ENCODE measurements at places on chromosomes 16 and 17.

GRCh38 chr16:57617604-57618111, 10.8 kb upstream of the ADGRG1 start:
- no peak for DNase-seq
- H3K36me3 ChIP-seq = no peaks in the 10 kb centered on the region
- no peak overlapping the region for H3K27ac ChIP-seq
- H3K4me1 ChIP-seq = no peaks in the 10 kb centered on the region

DNA sequence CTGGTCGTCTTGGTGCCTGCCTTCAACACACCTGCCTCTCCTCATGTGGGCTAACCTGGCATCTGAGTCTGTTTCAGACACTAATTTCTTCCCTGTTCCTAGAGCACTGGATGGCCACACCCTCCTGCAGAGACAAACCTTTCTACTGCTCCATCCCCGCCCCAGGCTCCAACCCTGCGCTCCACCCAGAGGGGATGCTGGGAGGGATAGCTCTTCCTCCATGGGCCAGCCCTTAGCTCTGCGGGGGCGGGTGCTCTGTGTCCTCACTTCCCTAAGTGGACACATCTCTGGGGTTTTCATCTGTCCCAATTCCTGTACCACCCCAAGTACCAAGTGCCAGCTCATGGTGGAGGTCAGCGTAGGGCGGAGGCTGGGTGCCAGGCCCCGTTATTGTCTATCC, 11.0 kb upstream of the CRISPLD2 start:
- no peaks in the 10 kb centered on the region for H3K4me1 ChIP-seq
- H3K27me3 ChIP-seq = no peaks in the 10 kb centered on the region
- no peaks in the 10 kb centered on the region for H3K36me3 ChIP-seq
- no peak for DNase-seq
- no peak overlapping the region for H3K27ac ChIP-seq

DNA sequence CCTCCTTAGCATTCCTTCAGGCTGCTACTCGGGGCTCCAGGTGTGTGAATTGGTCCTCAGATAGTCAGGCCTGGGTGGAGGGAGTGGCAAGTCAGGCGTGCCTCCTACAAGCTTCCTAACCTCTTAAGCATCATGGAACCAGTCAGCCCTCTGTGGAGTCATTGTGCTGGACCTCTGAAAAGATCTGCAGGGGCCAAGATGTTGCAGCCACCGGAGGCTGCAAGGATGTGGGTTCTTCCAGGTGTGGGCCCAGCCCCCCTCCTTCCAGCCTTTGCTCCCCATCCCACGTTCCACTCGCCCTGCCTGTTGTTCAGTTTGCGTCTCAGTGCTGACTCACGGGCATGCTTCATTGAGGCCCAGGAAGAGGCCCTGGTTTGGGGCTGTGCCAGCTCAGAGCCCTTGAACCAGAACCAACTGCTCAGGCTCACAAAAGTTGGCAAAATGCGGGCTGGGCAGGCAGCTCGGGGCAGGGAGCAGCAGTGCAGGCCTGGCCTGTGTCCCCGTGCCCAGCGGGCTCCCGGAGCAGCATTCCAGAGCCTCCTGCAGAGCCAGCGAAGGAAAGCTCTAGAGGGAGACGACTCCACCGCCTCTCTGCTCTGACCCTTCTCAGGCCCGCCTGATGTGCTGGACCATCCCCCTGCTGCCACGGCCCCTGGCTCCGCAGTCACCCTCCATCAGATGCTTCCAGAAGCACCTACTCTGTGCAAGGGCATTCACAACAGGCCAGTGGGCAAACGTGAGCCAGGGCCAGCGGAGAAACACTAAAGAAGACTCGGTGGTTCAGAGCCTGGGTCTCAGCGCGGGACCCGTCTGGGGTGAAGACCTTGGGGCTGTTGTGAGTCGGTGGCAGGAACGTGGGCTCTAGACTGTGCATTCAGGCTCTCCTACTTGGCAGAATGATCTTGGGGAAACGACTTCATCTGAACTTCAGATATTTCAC, 7.5 kb downstream of the LDHD start:
- no peak overlapping the region for H3K4me3 ChIP-seq

- H3K27me3 ChIP-seq = no peaks in the 10 kb centered on the region
- H3K4me1 ChIP-seq = no peaks in the 10 kb centered on the region
- no peaks in the 10 kb centered on the region for H3K36me3 ChIP-seq
- H3K4me3 ChIP-seq = no peak overlapping the region
- DNase-seq = no peak
Measured at GRCh38 chr17:15488557-15488956, 21.1 kb upstream of the CDRT4 start.

- H3K27ac ChIP-seq = peak overlapping the region; percentile 83
- H3K4me1 ChIP-seq = peaks cover 39% of the 10 kb centered on the region
- DNase-seq = peak; percentile 86
- no peak overlapping the region for H3K4me3 ChIP-seq
Measured at GRCh38 chr17:40331743-40332641, 23.0 kb downstream of the RARA start.

DNA sequence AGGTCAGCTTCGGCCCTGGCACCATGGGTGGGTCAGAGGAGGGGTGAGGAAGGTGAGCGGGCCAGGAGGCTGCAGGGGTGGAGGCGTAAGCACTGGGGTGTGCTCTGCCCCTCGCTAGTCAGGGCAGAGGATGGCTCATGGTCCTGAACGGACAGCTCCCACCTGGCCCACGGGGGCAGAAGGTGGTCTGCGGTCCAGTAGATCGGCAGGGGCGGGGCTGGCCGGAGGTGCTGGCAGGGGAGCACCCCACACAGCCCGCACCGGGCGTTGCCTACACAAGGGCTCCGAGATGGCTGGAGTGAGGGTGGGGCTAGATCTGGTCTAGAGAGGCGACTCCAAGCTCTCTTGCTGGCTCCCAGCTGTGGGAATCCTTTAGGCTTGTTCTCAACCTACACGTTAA, 8.2 kb downstream of the NPTX1 start:
- H3K4me3 ChIP-seq = no peak overlapping the region
- DNase-seq = no peak
- H3K27me3 ChIP-seq = no peaks in the 10 kb centered on the region
- H3K4me1 ChIP-seq = no peaks in the 10 kb centered on the region

Measured in uterus (tissue), 4 donors.